T-helper 1 cell (primary cell): ENCODE measurements at places on chromosomes 2 and 18.

GRCh38 chr2:229089776-229090175 lies 181.3 kb downstream of the PID1 start:
- no peak for DNase-seq

DNA sequence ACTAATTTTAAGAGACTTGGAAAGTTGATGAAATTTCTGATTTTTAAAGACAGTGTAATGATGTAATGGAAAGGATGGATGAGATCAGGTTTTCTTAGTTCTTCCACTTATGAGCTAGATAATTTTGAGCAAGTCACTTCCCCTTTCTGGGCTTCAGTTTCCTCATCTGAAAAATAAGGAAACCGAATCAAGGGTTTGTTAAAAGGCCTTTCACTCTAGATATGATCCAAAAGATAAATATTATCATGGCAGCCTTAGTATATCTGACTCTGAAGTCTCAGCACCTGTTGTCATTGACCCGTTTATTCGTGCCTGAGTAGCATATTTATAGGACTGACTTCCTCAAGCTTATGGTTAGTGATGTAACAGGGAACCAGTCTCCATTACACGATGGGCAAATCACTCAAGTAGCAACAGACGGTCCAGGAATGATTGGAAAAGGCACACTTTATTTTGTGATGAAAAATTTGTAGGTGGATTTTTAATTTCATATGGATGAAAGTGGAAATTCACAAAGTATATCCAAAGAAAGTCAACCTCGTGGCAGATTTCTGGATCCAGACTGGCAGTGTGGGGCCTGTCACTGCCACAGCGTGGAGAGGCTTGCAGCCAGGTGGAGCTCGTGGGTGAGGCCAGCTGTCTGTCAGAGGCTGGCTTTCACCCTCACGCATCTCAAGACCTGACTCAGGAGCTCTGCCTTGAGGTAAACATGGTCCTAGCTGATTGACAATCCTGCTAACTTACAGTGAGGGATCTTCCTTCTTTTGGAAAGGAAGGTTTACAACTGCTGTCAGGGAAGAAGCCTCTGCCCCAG lies 137.9 kb upstream of the CXCR4 start:
- DNase-seq, result no peak

- DNase-seq, result no peak
These were observed 34.5 kb upstream of the METAP1D start for GRCh38 chr2:171965238-171965637.

GRCh38 chr2:239826376-239826775 lies 198.8 kb downstream of the NDUFA10 start:
- DNase-seq, result no peak
